ENCODE measurements at places on chromosomes 6 and 20.

DNA sequence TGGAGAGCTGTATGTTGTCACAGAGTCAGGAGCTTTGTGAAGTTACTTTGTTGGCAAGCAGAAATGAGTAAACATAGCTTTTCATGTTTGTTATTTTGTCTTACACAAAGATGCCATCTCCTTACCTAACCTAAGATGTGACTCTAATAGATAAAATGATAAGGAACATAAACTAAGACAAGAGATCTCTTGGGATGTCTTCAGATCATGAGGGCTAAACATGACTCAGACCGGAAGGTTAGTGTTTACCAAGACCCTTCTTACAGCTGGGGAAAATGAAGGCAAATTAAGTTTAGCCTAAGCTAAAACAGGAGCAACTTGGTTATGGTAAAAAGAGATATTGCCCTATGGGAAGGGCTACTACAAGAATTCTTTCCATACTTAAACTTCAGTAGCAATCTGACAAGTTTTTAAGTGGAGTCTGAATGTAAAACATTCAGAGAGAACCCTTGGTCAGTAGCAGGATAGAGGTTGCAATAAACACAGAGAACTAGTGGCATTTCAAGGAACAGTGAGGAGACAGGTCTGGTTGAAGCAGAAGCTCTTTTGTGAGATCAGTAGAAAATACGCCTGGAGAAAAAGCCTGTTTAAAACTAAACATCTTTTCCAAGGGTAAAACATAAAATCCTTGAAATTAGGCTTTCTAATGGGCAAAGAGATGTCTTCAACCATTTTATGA lies 29.9 kb downstream of the SGK1 start:
- no peak for DNase-seq

DNA sequence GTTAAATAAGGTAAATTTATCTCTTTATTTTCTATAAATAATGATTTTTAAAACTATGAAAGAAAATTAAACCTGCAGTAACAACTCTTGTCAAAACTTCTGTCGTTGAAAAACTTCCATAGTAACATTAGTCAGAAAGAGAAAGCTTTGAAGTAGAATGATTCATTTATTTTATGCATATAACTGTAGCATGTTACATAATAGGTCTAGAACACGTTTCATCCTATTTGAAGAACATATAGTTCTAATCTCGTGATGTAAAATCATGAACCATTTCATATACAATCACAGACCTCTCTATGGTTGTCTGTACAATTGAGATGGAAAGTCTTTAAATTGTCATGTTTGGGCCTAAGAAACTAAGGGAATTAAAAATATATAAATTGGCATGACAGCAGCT lies 61.3 kb upstream of the MYLIP start:
- no peak for DNase-seq

GRCh38 chr20:34143951-34144350 lies 31.9 kb upstream of the EIF2S2 start:
- no peak for DNase-seq

DNA sequence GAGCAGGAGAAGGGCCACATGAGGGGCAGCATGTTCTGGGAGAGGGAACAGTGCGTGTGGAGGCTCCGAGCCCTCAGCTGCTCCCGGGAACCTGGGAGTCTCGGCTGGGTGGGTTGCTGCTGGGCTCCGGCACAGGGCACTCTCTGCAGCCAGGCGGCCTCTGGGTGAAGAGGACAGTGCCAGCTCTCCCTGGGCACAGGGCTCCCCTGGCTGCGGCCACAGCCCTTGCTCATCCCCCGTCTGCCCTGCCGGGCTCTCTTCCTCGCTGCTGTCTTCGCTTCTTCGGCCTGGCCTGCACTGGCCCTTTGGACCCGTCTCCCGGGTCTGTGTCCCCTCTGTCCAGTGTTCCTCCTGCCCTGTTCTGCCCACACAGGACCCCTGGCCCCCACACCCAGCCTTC lies 48.2 kb downstream of the CDH4 start:
- DNase-seq = no peak

DNA sequence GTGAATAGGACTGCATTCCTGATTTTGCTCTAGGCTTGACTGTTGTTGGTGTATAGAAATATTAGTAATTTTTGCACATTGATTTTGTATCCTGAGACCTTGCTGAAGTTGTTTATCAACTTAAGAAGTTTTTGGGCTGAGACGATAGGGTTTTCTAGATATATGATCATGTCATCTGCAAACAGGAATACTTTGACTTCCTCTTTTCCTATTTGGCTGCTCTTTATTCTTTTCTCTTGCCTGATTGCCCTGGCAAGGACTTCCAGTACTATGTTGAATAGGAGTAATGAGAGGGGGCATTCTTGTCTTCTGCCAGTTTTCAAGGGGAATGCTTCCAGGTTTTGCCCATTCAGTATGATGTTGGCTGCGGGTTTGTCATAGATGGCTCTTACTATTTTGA lies 13.4 kb downstream of the HLA-DOB start:
- DNase-seq = no peak
